Trophoblast cell (in vitro differentiated cells and primary cell): ENCODE measurements at places on chromosomes 7 and 10.

- DNase-seq = no peak
Measured at GRCh38 chr10:72086466-72087391, 1.6 kb downstream of the SPOCK2 start.

DNA sequence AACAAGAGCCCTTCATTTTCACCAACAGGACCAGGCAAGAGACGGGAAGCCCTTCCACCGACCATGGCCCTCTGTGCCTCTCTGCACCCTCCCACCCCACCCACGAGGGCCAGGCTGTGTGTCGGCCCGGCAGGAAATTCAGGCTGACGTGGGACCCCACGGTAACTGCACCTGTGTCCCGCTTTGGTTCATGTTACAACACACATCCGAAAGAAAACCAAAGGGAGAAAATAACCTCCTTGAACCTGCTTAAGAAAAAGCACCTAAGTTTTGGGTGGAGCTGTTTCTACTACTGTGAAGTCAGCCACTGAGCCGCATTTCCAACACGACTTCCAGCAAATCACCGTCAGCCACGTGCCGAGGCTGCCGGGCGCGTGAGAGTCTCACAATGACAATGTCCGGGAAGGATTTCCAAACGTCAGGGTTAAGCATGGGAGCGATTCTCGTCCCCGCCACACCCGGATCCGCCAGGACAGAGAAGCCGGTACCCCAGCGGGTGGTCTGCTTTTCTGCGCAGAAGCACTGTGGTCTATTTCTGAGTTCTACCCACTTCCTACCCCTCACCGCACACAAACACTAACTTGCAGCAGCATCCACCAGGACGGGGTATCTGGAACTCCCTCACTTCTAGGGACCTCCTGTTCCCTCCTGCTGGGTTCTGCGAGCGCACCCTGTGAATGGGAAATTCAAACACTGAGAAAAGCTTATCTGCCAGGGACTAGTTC lies 36.6 kb downstream of the AMZ1 start:
- DNase-seq = no peak

DNA sequence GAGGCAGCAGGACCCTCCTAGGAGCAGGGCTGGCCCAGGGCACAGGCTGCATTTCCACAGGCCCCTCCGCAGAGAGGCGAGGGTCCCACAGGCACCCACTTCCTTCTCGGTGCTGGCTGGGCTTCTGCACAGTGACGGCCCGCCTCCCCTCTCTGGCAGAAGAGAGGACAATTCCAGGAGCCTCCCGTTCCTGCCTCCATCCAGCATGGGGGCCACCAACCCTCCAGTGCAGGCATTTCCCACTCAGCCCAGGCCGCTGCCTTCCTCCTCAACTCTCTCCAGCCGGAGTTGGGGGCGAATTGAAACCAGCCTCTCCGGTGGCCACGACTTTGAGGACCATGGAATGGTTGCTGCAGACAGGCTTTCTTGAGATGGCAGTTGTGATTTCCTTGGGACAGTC lies 125.0 kb upstream of the PPP2R2D start:
- DNase-seq = no peak

DNA sequence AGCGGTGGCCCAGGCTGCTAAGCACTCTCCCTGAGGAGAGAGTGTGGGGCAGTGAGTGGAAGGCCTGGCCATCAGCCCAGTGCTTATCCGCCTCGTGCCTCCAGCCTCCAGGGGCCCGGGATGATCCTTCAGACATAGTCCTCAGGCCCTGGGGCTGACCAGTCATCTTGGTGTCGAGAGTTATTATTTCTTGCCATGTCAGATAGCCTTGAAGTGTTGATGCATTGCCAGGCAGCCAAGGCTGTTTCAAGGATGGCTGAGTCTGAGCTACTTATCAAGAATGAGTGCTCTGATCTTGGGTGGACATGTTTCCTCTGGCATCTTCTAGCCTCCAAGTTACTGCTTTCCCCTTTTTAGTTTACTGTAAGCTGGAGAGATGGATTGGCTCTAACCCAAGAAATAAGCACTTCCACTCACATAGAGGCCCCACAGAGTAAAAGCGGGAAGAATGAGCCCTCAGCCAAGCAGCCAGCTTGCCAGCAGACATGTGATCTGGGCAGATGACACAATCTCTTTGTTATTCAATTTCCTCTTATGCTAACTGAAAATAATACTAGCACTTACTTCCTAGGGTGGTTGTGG lies 136.5 kb upstream of the NAMPT start:
- DNase-seq = peak; percentile 45

DNA sequence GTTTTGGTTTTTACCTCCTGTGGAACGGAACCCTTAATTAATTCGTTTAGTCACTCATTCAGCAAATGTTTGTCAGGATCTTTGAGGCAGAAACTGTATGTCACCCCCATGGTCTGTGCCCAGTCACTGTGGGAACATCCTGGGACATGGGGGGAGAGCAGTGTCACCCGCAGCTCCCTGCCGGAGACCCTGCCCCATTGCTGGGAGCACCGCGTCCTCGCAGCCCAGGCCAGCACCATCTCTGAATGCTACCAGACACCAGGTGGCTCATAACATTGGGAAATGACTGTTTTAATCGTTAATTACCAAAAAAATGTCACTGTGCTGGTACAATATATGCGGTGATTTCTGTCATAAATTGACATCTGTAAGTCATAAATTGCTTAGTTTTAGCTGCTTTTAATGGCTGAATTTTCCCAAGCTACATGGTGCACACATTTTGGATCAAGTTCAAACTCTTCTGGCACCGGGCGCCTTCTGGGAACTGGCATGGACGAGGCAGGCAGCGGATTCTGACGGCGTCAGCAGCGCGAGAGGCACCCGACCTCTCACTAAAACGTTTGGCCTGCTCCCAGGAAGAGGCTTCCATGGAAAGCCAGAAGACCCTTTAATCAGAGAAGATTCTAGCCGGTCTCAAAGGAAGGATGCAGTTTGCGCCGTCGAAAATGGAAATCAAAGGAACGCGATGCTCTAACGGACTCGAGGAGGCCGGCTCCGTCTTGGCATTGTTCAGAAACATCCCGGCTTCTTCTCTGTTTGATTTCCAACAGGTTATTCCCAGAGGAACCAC lies 184.2 kb downstream of the ADARB2 start:
- DNase-seq = no peak

GRCh38 chr10:96906864-96907263 lies 74.8 kb downstream of the LCOR start:
- no peak for DNase-seq

- DNase-seq = no peak
Measured at GRCh38 chr10:51031950-51032349, 42.3 kb upstream of the PRKG1 start.

- peak; percentile 46 for DNase-seq
Measured at GRCh38 chr10:97411406-97411805, 10.3 kb upstream of the RRP12 start.

- DNase-seq = no peak
Measured at GRCh38 chr10:53841483-53842145, 959.4 kb downstream of the PCDH15 start.

DNA sequence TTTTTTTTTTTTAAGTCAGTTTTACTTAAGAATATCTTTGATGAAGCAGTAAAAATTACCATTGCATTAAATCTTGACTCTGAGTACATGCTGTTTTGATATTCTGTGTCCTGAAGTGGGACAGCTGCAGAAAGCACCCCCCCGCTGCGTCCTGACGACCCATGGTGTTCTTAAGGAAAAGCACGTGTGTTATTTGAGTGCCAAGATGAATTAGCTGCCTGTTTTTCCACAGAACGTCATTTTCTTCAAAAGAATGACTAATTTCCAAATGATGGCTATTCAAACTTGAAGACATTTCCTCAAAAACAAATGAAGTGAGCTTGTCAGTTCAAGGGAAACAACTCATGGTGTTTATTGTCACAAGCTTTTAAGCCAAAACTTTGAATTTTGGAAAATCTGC lies 45.9 kb downstream of the CREM start:
- no peak for DNase-seq

GRCh38 chr7:98805956-98806838 lies 63.6 kb downstream of the TMEM130 start:
- DNase-seq = no peak

- no peak for DNase-seq
Measured at GRCh38 chr7:5582532-5582935, 158.9 kb upstream of the TNRC18 start.

DNA sequence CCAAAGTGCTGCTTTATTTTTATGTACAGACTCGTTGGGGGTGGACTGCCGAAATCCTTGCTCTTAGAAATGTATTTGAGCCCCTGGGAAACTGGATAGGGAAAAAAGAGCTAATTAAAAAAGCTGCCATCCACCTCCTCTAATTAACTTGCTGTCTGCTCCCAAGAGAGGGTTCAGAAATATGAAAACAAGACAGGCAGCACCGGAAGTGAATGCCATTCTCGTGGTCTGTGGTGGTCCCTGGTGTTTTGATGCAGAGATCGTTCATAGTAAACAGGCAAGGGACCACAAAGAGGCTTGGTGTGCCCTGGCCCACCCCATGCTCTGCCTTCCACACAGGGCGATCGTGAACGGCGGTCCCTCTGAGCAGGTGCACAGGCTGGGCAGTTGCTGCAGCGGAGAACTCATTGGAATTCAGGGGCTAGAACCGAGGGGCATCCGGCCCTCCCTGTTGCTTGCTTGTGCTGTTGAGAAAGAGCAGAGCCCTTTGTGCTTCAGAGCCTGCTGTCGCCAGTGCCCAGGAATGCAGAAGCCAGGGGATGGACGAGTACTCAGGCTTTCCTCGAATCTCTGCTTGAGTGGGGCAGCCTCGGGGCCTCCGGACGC lies 79.1 kb upstream of the BTBD16 start:
- DNase-seq = no peak

GRCh38 chr7:107208563-107208962 lies 39.8 kb downstream of the HBP1 start:
- DNase-seq = peak; percentile 92

DNA sequence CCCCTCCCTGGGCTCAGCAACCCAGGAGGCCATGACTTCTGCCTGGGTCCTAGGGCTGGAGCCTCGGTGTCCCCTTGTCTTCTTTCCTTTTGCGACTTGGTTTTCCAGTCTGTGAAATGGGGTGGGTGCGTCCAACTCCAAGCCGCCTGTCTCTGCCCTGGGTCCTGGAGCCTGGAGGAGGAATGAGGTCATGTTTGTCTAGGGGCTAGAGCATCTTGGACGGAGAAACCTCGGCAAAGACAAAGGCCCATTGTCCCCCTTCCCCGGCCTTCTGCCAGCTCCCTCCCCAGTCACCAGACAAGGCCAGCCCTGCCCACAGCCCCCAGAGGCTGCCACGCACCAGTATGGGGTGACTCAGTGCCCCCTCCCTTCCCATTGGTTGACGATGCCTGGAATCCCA lies 39.8 kb upstream of the ELN start:
- no peak for DNase-seq

DNA sequence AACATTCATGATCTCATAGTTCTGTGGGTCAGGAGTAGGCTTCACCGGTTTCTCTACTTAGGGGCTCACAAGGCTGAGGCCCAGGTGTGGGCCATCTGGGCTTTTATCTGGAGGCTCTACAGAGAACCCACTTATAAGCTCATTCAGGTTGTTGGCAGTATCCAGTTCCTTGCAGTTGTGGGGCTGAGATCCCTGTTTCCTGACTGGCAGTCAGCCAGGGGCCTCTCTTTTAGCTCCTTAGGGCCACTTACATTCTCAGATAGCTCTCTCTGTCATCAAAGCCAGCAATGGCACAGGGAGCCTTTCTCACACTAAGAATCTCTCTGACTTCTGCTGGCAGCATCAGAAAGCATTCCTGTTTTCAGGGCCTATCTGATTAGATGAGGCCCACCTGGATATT lies 18.2 kb upstream of the HECTD2 start:
- DNase-seq = no peak

DNA sequence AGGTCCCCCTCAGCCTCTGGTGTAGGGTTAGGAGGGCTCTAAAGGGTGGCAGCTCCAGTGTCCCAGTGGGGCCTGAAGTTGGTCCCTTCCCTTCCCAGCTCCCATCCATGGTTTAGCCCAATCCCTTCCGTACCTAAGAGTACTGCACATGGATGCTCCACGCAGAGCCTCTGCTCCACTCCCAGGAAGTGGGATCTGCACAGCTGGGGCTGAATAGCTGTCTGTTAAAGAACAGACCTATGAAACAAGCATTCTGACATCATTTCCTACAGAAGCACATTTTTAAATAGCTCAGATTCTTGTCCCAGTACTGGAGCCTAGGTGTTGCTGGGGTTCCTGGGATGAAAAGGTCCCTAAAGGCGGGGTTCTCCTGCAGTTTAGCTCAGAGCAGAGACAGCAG lies 135.9 kb downstream of the ZMYND11 start:
- no peak for DNase-seq

DNA sequence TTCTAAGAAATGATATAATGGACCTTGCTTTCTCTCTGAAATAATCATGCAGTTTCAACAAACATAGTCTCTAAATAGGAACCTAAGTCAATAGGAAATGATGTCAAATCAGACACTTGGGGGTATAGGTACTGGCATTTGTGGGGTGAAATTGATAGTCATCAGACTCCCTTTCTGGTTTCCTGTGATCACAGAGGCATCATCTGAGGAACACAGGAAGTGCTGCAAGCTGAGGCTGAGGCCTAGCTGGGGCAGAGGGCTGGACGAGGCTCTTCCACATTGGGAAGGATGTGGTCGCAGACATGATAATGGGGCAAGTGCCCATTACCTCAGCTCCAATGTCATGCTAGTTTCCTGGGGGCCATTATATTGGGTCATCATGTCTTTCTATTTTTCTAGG lies 33.5 kb upstream of the TARP start:
- DNase-seq = no peak

GRCh38 chr10:35898716-35899440 lies 256.8 kb upstream of the FZD8 start:
- DNase-seq = no peak

GRCh38 chr10:133096616-133097269 lies 9.0 kb downstream of the ADGRA1 start:
- DNase-seq = no peak

GRCh38 chr10:132713421-132714095 lies 72.4 kb downstream of the NKX6-2 start:
- no peak for DNase-seq

- DNase-seq = no peak
Measured at GRCh38 chr7:77544518-77544917, 7.4 kb downstream of the PTPN12 start.
